ENCODE measurements at places on chromosomes 16 and 17. TPM values are rescaled to one million over a fixed set of nuclear protein-coding genes. Genes with fewer than 3 reads are reported as not detected.

C1QTNF8 gene
- total RNA-seq, result 0.08 TPM

CDH11 gene
- 0.61 TPM for total RNA-seq

RND2 gene
- 0.13 TPM for total RNA-seq

CCL4 gene
- total RNA-seq, result not detected

KRT32 gene
- total RNA-seq, result not detected

UNC45B gene
- total RNA-seq, result not detected

SRCIN1 gene
- 3.5 TPM for total RNA-seq

MTHFSD gene
- 10.7 TPM for total RNA-seq

ZACN gene
- total RNA-seq, result 0.17 TPM

NME1 gene
- 617 TPM for total RNA-seq

WBP2 gene
- 88.1 TPM for total RNA-seq

KRT9 gene
- total RNA-seq, result not detected

CTRB2 gene
- 0.16 TPM for total RNA-seq

CD300LF gene
- total RNA-seq, result not detected

SMIM5 gene
- 1.0 TPM for total RNA-seq

TMC5 gene
- 6.8 TPM for total RNA-seq

KRT20 gene
- total RNA-seq, result 0.25 TPM

MFAP4 gene
- total RNA-seq, result 0.15 TPM

ZNF213 gene
- 13.0 TPM for total RNA-seq

PRR35 gene
- total RNA-seq, result 0.24 TPM

RHOT2 gene
- total RNA-seq, result 64.8 TPM

PRSS33 gene
- total RNA-seq, result 0.06 TPM

PRR15L gene
- total RNA-seq, result 3.3 TPM

KRT25 gene
- total RNA-seq, result not detected

HOXB13 gene
- 2.1 TPM for total RNA-seq

CHST6 gene
- 0.17 TPM for total RNA-seq

OR1A1 gene
- not detected for total RNA-seq

TBC1D3 gene
- not detected for total RNA-seq

ADAMTS18 gene
- 0.02 TPM for total RNA-seq

C17orf67 gene
- 1.3 TPM for total RNA-seq

EIF1 gene
- 1,467 TPM for total RNA-seq

ATP2A1 gene
- 5.2 TPM for total RNA-seq

MMP28 gene
- 8.3 TPM for total RNA-seq

CASKIN1 gene
- 0.47 TPM for total RNA-seq

ZNF469 gene
- total RNA-seq, result 7.2 TPM

TSNAXIP1 gene
- total RNA-seq, result 0.60 TPM

AANAT gene
- 0.36 TPM for total RNA-seq

DPEP3 gene
- total RNA-seq, result not detected

CBX1 gene
- 74.7 TPM for total RNA-seq

KLHL10 gene
- total RNA-seq, result not detected

UMOD gene
- total RNA-seq, result not detected

DCUN1D3 gene
- 8.9 TPM for total RNA-seq

ABCA5 gene
- total RNA-seq, result 2.2 TPM

CUEDC1 gene
- total RNA-seq, result 48.2 TPM
